ENCODE measurements at places on chromosomes 11 and 22.
A peak's percentile ranks its signal among the peaks of the same experiment; 100 is the strongest.

DNA sequence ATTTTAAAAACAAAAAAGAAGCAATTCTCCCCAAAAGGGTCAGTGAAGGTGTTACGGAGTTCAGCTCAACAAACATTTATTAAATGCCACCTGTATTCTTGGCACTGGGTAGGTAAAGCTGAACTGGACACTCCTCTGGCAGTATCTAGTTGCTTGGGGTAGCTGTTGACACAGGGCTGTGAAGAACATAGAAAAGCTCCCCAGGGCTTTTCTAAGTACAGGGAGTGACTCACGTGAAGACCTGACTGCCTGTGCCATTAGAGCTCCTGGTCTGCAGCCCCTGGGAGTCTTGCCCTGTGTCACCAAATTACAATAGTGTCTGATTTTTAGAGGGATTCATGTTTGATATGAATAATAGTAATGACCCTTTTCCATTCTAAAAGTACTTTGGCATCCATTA is 43.6 kb downstream of the COA4 start:
- DNase-seq, result no peak

- DNase-seq, result peak; percentile 73
Measured at GRCh38 chr11:3849297-3849874, 6.1 kb upstream of the STIM1 start.

- DNase-seq, result peak; percentile 24
Measured at GRCh38 chr22:46366801-46367706, 31.5 kb downstream of the TRMU start.

DNA sequence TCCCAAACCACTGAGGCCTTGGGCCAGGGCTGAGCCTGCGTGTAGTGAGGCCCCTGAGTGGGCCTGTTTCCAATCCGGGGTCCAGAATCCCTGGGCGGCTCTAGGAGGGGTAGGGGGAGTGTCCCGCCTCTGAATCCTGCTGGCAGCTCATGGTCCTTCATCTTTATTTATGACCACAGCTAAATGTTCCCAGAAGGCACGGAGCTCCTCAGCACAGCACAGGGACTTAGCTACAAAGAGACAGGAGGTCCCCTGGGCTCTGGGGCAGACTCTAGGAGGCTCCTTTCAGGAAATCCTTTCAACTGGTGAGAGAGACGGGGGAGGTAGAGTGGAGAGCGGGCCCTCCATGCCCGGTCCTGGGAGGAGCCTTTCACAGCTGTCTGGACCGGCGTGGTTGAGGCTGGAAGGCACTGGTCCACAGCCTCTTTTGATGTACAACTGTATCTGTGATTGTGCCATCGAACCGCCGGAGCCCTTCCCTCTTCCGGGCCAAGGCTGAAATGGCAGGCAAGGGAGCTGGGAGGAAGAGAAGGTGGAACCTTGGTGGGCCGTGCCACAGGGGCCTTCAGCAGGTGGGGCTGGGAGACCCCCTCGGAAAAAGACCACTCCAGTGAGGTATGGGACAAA is 46.8 kb downstream of the SCUBE1 start:
- DNase-seq, result no peak

DNA sequence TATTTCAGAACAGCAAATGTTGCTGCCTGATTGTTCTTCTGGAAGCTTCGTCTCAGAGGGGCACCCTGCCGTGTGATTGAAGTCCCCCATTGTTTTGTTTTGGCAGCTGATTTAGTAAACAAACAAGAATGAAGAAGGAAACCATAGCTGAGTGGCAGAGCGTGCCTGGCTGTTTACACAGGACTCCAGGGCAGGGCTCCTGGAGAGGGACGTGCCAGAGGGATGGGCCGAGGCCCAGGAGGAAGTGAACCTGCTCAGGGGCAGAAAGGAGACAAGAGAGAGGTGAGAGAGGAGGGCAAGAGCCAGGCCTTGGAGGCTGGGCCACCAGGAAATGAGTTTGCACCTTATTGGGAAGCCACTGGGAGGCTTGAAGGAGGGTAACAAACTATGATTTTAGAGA is 85.5 kb upstream of the B3GAT1 start:
- DNase-seq, result no peak

GRCh38 chr22:23292453-23293350 is 112.4 kb downstream of the BCR start:
- DNase-seq, result no peak

GRCh38 chr11:73654482-73655021 is 8.2 kb downstream of the PLEKHB1 start:
- no peak for DNase-seq

GRCh38 chr22:37187552-37187890 is 526 bp downstream of the C1QTNF6 start:
- DNase-seq, result no peak

- DNase-seq, result no peak
Measured at GRCh38 chr11:35723913-35724312, 61.3 kb downstream of the TRIM44 start.

Data from memory B cell (primary cell).